ENCODE measurements at places on chromosomes 12 and 14.

GRCh38 chr12:38161123-38162000 is 155.2 kb upstream of the ALG10B start:
- no peak for DNase-seq

- DNase-seq, result no peak
These were observed 19.8 kb upstream of the SLC5A8 start for GRCh38 chr12:101229841-101230241.

DNA sequence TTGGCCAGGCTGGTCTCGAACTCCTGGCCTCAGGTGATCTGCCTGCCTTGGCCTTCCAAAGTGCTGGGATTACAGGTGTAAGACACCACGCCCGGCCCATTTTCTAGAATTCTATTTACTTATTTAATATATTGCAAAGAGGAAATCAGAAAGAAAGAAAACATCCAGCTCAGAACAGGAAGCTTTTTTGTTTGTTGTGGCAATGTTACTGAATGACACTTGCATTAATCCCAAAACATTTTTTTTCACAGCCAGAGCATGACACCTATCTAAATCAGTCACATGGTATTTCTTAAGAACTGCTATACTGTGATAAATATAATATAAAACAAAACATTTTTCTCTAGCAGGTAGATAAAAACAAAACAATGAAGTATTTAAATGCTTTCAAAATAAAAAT is 12.6 kb downstream of the CFL2 start:
- no peak for DNase-seq

GRCh38 chr12:65257986-65258385 is 20.5 kb upstream of the MSRB3 start:
- no peak for DNase-seq

DNA sequence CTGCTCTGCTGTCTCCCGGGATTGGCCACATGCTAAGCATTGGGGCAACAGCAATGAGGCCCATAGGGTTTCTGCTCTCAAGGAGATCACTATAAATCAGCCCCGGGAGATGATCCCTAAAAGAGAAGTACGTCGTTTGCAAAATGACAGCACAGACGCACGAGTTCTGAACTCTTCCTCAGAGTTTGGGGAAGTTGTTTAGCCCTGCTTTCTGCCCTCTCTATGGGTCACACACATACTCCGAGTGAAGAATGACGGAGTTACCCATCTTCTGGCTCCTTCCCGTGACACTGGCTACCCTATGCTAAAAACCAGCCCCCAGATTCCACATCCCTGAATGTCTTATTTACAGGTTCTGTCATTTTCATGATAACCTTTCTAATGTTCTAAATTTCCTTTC is 258.0 kb upstream of the PLEKHG7 start:
- no peak for DNase-seq

DNA sequence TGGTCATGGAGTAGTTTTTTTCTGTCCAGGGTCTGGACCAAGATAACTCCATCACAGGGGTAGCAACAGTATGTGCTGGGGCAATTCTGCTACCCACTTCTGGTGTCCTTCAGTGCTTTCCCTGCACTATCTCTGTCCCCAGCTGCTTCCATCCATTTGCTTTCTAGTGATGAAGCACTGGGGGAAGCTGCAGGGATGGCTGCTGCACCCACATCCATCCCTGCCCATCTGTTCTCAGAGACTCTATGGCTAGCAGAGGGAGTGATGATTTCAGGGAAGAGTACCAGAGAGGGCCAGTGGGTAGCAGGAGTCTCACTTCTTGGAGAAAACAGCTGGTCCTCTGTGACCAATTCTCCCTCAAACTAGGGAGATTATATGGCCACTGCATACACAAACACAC is 44.1 kb downstream of the ETV6 start:
- no peak for DNase-seq

DNA sequence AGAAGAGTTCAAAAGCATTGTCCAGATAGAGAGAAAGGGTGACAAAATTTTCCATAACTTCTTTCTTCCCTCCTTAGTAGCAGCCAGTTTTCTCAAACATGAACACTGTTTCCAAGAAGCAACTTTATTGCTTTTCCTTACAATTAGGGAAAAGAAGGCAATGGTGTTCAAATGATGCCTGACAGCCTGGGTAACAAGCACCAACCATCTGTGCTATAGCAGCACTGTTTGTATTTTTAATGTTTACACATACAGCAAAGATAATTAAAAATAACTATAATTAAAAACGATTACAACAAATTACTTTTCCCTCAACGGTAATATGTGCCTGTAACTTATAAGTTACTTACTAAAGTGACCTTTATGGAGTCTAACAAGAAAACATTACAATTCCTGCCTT is 450.6 kb upstream of the LMO3 start:
- DNase-seq, result no peak

DNA sequence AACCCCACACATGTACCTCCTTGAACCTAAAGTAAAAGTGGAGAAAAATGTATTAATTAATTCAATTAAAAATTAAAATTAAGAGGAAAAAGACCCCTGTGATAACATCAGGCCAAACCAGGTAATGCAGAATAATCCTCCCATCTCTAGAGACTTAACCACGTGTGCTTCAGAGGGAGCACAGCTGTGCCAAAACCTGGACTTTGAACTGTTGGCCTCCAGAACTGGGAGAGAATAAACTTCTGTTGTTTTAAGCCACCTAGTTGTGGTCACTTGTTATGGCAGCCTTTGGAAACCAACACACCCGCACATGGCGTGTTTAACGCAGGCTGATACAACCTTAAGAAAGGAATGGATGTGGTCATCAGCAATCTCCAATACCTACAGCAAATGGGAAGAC is 23.8 kb downstream of the OAS2 start:
- no peak for DNase-seq

DNA sequence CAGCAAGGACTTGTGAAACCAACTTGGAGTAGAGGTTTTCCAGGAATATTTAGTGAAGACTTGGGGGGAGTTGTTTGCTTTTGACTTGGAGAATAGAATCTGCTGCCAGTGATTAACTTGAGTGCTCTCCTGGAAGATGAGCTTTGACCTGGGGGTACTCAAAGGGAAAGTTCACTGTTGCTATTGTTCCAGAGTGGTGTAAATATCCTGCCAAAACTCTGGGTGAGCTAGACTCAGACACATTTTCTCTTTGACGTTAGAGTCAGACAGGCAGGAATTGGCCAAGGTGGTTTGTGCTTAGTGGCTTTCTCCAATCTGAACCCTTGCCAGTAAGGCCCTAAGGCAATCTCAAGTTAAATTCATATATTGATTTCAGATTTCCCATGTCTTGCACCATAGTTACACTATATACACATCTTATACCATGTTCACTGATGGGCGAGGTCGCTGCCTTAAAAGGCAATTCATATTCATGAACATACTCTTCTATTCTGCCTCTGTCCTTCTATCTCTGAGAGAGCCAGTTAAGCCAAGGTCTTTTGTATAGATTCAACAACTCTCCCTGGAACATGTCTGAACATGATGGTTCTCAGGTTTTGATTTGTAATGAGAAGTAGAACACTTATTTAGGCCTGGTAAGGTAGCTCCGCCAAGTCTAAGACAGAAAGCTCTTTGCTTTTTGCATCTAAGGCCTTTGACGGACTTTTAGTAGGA is 204.6 kb upstream of the SLC38A2 start:
- no peak for DNase-seq

All from SK-N-MC (cell line).